ENCODE measurements at places on chromosomes 7 and 10.
A peak's percentile ranks its signal among the peaks of the same experiment; 100 is the strongest.

DNA sequence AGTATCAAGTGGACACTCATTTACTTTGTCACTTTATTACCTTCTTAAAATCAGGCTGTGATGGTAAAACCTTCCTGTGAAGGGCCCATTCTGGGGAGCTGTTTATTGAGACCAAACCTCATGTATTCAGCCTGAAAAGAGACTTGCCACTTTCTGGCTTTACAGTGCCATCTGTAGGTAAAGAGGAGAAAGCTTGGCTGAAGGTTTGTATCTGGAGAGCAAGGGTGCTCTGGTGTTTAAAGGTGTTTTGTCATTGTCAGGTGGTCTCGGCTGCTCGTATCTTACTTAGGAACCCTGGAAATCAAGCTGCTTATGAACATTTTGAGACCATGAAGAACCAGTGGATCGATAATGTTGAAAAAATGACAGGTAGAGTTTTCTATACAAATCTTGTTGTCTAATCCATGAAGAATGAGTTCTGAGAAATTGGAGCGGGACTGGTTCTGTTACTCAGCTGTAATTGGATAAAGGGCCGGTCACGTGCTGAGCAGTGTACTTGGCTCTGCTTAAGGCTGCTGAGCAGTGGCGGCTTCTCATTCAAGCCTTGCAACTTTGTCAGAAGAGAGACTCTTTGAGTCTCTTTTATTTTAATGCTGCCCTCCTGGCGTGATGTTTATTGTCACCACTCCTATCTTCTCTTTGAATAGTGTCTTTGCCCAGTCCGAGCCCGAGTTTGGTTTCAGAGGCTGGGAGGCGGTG is 46.9 kb downstream of the AP3M1 start:
- peak; percentile 15 for DNase-seq

DNA sequence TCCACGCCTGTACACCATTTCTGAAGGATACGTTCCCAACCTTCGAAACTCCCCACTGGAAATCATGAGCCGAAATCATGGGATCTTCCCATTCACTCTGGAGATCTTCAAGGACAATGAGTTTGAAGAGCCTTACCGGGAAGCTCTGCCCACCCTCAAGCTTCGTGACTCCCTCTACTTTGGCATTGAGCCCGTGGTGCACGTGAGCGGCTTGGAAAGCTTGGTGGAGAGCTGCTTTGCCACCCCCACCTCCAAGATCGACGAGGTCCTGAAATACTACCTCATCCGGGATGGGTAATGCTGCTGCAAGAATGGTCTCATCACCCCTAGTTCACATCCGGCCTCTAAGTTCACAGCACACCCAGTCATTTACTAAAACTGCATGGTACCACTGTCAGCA is 30.3 kb downstream of the PLA2G12B start:
- no peak for DNase-seq

DNA sequence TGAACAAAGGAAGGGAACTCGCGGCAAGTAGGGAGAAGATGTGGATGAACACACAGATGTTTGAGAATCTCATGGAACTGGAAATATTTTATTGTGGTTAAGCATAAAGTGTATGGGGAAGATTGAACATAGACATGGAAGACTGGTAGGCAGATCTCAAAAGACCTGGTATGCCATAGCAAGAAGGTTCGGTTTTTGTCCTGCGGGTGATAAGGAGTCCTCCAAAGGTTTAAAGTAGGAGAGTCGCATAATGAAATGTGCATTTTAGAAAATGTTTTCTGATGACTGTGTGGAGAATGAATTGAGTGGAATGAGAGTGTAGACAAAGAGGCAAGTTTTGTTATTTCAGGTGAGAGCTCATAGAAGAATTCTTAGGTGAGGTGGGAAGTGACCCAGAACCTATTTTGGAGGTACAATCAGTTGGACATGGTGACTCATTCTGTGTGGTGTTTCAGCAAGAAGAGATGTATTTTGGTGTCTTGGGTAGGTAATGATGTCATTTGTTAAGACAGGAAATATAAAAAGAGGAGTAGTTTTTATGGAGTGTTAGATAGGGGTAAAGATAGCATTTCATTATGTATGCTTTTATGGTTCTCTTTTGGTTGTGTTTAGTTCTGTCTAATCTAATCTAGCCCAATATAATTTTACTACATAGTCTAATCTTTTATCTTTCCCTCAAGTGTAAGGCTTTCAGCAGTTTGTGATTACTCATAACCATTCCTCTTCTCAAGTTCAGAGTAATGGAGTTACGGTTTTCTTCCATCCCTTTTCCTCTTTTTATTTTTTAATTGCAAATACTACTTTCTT is 239.2 kb downstream of the EXOC4 start:
- DNase-seq: peak; percentile 70

DNA sequence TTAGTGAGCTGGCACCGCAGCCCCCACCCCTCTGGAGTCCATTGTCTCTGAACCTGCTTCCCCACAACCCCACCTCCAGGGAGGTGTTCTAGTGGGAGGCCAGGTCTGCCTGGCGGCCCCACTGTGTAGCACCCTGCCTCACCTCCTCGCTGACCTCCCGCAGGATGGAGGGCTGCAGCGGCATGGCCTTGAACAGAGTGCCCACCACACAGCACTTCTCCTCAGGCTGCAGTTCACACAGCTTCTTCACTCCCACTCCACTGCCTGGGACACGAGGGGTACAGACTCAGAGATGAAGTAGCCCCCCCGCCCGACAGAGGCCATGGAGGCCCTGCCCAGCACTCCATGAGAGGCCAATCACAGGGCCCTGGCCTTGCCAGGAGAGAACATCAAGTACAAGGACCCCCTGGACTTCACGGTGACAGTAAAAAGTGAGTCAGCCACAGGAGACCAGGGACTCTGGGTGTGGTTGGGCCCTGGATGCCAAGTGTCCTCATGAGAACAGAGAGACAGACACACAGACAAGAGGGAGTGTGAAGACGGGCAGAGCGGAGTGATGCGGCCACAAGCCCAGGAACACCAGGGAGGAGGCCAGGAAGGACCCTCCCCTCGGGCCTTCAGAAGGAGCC is 5.4 kb downstream of the POLD2 start:
- no peak for DNase-seq

DNA sequence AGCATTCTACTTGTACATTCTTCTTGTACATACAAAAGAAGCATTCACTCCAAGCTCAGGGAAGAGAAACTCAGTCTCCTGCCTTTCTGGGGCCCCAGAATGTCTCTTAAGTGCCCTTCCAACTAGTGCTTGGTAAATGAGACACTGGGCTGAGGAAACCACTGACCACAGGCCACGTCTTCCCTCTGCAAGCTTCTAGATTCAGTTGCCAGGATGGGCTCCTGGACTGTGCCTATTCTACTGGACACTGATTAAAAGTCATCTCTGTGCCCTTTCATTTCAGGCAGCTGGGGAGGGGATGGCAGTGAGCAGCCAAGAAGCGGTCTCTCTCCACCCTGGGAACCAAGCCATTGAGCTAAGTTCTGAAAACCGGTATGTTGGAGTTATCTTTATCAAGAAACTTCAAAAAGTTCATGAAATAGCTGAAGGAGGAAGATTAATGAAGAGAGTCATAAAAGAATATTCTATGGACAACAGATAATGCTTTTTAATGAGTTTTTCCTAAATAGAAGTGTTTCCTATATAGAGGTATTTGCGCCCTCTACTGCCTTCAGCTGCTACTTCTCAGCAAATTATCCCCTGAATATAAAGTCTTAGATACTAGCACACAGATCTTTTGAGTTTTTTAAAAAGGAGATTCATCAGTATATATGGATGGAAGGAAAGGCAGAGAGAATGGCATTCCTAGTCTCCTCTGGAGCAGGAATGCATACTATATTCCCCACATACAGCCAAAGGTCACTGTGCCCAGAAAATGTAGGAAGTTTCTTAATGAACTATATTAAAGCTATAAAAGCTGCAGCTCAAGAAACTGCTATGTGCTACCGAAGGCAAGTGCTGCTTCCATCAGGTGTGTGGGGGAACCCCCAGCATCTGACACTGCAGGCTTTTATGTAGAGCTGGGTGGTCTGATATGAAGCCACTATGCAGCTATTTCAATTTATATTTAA is 8.4 kb upstream of the IFIT1B start:
- peak; percentile 41 for DNase-seq

- DNase-seq: no peak
These were observed 91.0 kb downstream of the CDH23 start for GRCh38 chr10:71487726-71488125.

GRCh38 chr10:21099291-21100062 is 202.4 kb upstream of the NEBL start:
- no peak for DNase-seq

DNA sequence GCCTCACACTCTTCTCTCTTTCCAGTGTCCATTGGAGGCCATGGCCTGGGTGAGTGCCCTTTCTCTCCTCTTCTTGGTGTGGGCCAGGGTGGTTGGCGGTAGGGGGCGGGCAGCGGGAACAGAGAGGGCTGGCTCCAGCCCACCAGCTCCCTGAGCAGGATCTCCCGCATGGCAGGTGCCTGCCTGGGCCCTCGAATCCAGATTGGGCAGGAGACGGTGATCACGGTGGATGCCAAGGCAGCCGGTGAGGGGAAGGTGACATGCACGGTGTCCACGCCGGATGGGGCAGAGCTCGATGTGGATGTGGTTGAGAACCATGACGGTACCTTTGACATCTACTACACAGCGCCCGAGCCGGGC is 13.5 kb upstream of the ATP6V1F start:
- no peak for DNase-seq

GRCh38 chr10:24681572-24682088 is 42.1 kb downstream of the ARHGAP21 start:
- peak; percentile 70 for DNase-seq

DNA sequence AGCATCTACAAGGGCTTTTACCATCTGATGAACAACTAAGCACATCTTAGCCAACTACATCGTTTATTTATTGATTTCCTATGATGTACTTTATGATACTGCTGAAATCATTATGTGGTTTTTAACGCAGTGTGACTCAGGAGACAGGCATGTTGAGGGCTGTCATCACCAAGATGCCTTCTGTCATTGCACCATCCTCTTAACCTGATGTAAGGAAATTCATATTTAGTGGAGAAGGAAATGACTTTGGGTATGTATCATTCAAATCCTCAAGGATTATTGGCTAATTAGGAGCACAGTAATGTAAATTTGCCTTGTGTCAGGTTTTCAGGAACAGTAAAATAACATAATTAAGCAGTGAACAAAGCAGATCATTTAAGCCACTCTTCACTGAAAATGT is 138.5 kb upstream of the MGMT start:
- peak; percentile 79 for DNase-seq

Data from epithelial cell of esophagus (primary cell).